Hematopoietic multipotent progenitor cell treated with erythropoietin and hydrocortisone succinate and interleukin-3 and kit ligand, for 15 days (in vitro differentiated cells): ENCODE measurements at places on chromosomes 5 and 9.

GRCh38 chr5:133957080-133957479 is 11.3 kb downstream of the C5orf15 start:
- DNase-seq: no peak

DNA sequence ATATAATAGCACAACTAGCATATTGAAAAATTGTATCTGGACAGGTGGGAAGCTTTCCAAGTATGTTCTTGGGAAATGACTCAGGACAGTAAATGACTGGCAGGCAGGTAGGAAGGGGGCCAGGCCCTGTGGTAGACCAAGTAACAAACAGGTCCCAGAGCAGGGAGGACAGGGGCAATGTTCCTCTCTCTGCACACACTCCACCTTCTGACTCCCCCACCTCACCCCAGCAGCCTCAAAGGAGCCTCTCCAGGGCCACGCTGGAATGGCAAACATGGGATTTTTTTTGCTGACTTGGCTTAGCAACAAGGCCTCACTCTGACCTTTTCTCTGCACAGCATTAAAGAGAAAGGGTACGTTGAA is 31.1 kb upstream of the IQGAP2 start:
- peak; percentile 33 for DNase-seq

GRCh38 chr5:58188262-58188651 is 271.6 kb downstream of the PLK2 start:
- DNase-seq: no peak

DNA sequence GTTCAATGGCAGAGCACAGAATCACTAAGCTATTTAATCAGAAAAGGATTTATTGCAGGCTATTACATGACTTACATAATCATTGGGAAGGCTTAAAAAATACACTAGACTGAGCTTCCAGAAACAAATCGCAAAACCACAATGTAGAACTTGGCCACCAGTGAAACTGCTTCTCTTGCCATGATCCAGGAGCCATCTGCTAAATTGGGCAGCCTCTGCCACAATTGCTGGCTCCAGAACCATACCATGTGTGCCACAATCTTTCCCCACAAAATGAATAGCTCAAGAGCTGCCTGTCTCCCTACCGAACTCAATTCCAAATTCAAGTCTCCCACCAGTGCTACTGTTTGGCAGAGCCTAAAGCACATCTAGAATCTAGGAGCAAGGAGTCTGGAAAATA is 9.8 kb upstream of the ERAP1 start:
- no peak for DNase-seq

GRCh38 chr5:131436081-131436480 is 172.2 kb downstream of the CDC42SE2 start:
- no peak for DNase-seq

DNA sequence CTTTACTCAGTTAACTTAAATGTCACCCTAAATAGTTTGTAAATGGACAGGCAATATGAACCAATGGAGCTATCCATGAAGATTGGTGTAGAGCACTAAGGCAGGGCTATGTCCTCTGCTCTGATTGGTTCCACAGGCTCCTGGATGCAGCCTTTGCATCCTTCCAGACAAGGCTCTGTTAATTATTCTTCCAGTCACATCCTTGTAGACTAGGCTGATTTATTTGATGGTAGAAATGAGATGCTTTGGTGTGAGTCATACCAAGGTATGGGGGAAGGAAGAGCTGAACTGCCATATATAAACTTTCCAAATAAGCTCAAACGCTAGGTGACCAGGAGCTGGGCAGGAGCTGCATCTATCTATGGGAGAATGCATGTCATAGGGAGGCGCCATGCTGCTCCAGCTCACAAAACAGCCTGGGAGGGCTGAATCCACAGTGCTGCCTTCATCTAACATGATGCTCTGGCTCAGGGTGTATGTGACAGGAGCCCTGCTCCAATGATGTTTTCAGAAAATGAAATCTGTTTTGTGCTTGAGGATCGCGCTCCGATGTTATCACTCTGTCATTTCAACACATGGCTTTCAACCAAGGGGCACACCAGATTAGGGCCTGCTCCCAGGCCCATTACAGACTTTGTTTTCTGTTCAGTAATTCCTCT is 818.0 kb upstream of the ZNF608 start:
- DNase-seq: no peak

- DNase-seq: no peak
Observed at GRCh38 chr5:39815711-39816110, 390.9 kb upstream of the DAB2 start.

DNA sequence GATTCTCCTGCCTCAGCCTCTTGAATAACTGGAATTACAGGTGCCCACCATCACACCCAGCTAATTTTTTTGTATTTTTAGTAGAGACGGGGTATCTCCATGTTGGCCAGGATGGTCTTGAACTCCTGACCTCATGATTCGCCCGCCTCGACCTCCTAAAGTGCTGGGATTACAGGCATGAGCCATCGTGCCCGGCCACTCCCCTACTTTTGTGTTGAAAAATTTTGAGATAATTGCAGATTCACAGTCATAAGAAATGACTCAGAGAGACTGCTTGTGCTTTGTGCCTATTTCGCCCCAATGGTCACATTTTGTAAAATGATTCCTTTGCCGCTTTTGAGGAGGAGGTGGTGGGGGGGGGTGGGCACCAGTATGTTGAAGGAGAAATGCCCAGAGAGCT is 48.1 kb upstream of the SH3PXD2B start:
- DNase-seq: no peak

DNA sequence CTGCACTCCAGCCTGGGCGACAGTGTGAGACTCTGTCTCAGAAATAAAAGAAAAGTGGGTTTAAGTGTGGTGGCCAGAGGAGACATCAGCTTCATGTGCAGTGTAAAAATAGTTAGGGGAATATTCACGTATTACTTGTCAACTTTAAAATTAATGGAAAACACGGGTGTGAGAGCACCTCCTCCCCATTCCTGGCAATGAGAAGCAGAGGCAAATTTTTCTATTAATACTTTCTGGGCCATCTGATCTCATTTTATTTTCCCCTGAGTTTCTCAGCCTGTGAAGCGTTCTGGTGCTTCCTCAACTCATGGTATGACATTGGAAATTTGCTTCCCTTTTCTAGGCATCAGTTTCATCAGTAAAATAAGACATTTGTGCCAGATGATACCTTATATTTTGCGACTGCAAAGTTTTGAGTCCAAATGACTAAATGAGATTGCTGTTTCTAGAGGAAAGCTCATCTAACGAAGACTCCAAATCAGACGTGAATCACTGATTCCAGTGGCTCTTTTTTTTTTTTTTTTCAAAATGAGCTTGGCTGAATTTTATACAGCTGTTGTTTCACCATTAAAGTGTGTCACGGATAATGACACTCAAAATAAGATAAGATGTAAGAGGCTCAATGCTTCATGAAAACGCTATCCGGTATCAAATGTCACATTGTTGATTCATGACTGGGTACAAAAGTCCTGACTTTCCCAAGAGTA is 104.6 kb downstream of the MSX2 start:
- no peak for DNase-seq

DNA sequence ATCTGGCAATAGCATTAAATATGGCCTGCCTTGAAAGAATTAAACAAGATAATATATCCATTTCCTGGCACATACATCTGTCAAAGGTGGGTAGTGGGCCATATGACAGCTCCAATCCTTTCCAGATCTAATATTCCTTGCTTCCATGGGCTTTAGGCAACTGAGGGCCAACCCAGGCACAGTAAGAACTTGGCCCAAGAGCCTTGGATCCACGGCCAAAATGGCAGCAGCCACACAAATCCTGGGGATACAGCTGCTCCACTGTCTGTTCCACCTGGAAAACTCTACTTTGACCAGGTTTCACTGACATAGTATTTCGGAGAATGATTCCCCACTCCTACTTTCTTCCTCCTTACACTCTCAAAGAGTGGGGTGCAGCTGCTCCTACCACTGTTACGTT is 13.3 kb downstream of the HAVCR1 start:
- DNase-seq: no peak

GRCh38 chr5:178216088-178216534 is 11.8 kb downstream of the HNRNPAB start:
- DNase-seq: no peak

DNA sequence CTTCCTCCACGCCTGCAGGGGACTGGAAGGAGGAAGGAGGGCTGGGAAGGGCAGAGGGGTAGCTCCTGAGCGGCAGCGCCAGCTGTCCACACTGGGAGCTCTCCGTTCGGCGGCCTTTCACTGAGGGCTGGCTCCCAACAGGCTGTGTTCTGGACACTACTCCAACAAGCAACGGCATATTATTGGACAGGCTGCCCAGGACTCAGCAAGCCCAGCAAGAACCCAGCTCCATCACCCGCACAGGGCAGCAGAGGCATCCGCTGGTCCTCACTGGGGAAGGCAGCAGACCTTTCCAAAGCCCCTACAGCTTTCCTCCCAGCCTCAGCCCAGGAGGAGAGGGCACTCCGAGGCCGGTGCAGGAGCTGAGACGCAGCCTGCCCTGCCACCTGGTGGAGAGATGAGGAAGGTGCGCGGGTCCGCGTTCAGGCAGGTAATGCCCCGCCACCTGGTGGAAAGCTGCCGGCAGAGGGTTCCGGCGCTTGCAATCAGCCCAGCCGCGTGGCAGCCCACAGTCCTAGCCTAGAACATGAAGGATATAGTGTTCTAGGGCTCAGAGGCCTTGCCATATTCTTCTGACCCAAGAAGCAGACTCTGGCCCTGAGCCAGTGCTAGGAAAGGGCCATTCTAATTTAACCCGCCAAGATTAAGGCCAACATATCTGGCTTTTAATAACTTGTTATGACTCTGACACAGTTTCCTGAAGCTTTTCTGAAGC is 74.4 kb downstream of the NRG2 start:
- DNase-seq: peak; percentile 70

GRCh38 chr9:81578606-81579005 is 110.7 kb downstream of the TLE1 start:
- DNase-seq: no peak

DNA sequence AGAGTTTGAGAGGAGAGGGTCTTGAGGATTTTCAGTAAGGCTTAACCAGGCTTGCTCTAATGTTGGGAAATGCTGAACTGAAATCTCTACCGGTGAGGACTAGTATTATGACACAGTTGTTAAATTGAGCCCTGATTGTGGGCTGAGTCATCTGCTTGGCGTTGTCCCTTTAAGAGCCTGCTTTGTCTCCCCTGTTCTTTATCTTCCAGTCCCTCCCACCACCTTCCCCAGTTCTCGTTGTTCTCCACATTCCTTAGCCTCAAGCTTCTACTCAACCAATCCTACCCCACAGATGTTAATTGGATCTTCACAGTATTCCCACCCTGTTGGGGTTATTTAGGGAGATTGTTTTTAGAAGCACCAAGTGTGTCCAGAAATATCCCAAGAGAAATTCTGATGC is 57.6 kb downstream of the ANKRD55 start:
- no peak for DNase-seq

DNA sequence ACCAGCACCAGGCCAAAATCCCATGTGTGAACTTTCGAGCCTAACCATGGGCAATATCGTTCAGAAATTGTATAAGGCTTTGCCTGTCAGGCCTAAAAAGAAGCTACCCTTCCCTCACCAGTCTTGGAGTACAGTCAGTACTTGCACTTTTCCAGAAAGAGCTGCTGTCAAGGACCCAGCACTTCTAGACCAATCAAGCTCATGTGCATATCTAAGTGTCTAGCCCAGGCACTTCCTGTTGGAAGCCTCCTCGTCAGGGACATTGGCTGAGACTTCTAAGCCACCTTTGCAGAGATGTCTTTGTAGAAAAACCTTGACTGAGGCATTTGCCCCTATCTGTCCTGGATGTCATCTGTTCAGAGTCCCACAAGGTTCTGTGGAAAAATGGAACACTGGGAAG is 1930.5 kb downstream of the EFNA5 start:
- no peak for DNase-seq

DNA sequence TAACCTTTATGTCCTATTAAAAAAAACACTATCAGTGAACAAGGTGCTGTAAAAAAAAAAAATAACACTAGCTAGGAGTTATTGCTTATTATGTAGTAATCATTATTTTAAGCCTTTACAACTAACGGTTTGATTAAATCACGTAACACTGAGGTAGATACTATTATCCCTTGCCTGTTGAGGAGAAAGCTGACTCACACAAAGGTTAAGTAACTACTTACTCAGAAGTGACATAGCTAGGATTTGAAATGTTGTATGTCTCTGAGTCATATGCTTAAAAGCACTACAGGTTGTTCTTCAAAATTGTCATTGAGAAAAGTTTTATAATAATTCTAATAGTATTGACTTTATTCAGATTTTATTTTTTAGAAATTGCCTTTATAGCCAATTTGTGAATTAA is 8.8 kb downstream of the TENT2 start:
- DNase-seq: no peak

DNA sequence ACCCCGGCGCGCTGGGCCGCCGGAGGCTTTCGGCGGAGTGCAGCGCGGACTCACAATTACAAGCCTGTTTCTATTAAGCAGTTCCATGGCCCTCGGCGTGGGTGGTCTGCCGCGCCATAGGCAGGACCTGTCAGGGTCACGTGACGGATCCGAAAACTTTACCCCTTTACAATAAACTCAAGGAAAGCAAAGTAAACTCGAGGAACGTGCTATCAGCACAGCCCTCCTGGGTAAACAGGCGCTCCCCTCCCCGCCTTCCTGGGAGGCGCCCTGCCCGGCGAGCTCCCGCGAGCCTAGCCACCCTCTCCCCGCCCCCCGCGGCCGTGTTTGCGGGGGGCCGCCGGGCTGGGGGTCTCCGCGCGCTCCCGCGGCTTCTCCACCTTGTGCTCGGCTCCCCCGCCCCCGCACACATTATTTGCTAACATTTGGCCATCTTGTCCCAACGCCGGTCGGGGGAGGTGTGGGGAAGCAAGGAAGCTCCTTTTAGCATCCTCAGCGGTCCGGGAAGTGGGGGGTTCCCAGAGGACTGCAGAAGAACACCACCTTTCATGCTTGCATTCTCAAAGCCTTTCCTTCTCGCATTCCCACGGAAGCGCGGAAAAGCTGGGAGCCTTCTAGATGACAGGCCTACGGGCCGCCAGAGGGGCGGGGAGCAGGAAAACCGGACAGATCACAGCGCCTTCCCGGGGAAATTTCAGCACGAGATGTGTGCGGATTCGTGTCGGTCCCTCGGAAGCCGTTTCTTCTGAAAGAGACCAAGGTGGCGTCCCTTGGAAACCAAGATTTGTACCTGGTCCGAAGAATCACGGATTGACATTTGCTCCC is at the start of gene PTCH1:
PTCH1 (minus strand) TSS at position 238 of the 825 bp plus-strand sequence.
- DNase-seq: no peak

GRCh38 chr9:132543960-132544359 is 38.4 kb upstream of the BARHL1 start:
- DNase-seq: no peak

- no peak for DNase-seq
Observed at GRCh38 chr5:110413856-110414255, 312.6 kb downstream of the TMEM232 start.

- no peak for DNase-seq
Observed at GRCh38 chr9:37325778-37326177, 96.7 kb upstream of the GRHPR start.

DNA sequence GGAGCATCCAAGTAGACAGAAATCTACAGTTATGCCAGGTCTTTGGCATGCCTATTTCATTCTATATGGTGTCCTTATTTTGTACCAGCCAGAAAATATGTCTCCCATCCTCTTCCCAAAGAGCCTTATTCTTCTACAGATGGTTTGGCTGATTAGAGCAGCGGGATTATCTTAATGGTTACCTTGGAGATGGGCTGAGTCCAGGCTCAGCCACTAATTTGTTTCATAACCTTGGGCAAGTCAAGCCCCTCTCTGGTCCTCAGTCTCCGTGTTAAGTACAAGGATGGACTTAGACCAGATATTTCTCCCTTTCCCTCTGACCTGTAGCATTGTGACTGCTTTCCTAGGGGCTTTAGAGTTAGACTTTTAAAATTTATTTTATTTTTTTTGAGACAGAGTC is 11.1 kb upstream of the GLE1 start:
- no peak for DNase-seq
